ENCODE measurements at places on chromosomes 5 and 9. TPM values are rescaled to one million over a fixed set of nuclear protein-coding genes. Genes with fewer than 3 reads are reported as not detected.

DNA sequence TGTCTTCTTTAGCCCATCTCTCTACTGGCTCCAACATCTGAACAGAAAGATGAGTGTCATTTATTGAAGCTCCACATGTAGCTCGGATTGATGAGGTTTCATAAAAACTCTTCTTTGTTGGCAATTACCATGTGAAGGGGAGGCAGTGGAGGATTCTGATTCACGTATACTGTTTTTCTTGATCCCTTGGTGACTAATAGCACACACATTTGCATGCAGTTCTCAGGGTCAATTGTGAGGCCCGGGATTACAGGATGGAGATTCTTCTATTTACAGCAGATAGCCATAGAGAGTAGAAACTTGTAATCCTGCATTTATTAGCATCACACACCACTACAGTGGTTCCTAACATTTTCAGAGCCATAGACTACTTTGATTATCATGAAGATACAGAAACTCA, 133.2 kb upstream of the MARCHF11 start:
- peak; percentile 1 for DNase-seq

DNA sequence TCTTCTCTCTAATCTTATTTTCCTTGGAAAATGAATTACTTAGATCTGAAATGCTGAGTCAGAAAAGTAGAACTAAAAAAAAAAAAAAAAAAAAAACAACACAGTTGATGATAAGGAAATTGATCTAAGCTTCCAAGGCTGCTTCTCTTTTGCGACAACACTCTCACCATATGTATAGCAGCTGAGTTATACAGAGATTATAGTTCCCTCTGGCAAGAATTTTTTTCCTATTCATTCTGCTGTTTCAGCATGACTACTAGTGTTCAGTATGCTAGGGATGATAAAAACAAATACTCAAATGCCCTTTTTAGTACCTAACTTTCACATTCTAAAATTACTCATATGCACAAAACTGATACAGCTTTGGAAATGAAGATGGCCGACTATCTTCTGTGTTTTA, 267.3 kb downstream of the MLLT3 start:
- DNase-seq: peak; percentile 77

GRCh38 chr9:88075506-88075905, 62.8 kb downstream of the SPATA31C2 start:
- no peak for DNase-seq

Gene F2RL2
- not detected for total RNA-seq

DNA sequence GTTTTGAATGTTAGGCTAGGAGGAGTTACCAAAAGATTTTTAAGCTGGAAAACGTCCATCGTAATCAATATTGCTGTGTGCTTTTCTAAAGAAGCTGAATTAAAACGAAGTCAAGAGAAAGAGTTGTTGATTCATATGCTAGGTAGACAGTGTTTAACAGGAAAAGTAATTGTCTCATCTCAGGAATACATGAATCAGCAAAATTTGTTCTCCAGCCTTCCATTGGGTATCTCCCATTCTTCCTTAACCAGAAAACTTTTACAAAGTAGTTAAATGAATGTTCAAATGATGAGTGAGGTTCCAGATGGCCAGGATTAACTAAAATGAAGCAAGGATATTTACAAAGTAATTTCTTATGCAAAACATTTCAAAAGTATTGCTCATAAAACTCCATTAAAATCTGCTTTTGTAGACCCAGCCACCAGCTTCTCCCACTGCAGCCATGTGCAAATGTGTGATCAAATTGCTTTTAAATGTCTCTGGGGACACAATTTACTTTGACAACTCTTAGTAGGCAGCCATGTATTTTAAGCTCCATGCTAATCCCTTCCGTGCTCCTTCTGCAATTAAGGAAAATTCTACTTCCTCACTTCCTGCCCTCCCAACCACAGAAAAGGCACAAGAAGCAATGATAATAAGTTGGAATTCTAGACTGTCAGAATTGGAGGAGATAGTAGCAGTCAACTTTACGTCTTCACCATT, 121.2 kb downstream of the HTR4 start:
- DNase-seq: no peak

All from GM23248 (cell line).